ENCODE measurements at places on chromosomes 2 and 18. TPM values are rescaled to one million over a fixed set of nuclear protein-coding genes. Genes with fewer than 3 reads are reported as not detected.

GRCh38 chr2:67652679-67653078 is 255.5 kb downstream of the ETAA1 start:
- no peak for DNase-seq
- H3K27ac ChIP-seq, result no peak overlapping the region
- no peaks in the 10 kb centered on the region for H3K4me1 ChIP-seq
- no peaks in the 10 kb centered on the region for H3K36me3 ChIP-seq

DNA sequence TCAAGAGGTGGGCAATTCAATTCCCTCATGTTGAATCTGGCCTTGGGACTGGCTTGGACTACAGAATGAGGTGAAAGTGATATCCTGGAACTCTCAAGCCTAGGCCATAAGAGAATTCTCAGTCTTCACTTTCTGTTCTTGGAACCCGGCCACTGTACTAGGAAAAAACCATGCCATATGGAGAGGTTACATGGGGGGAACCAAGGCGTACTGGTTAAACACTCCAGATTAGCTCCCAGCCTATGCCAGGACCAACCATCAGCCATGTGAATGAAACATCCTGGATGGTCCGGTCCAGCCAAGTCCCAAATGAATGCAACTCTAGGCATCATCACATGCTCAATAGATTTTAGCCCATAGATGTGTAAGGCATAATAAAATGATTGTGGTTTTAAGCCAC is 56.4 kb downstream of the ZNF385B start:
- DNase-seq, result no peak
- no peaks in the 10 kb centered on the region for H3K36me3 ChIP-seq
- no peak overlapping the region for H3K4me3 ChIP-seq
- no peaks in the 10 kb centered on the region for H3K27me3 ChIP-seq

DNA sequence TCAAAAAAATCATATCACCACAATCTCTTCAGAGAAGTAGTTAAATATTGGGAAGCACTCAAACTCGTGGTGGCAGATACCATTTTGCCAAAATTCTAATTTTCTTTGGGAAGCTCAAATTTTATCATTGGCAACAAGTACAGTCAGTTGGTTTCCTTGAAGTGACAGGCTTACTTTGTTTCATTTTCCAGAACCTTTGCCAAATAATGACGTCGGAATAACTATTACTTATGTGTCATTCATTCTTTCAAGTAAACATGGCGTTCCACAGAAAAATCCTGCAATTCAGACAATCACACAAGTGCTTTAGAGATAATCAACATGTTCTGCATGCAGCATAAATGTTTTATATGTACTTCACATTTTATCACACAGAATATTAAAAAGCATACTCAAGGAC is 5.4 kb downstream of the TTLL4 start:
- no peak for DNase-seq
- peaks cover 27% of the 10 kb centered on the region for H3K4me1 ChIP-seq
- H3K27me3 ChIP-seq, result no peaks in the 10 kb centered on the region
- no peak overlapping the region for H3K4me3 ChIP-seq

DNA sequence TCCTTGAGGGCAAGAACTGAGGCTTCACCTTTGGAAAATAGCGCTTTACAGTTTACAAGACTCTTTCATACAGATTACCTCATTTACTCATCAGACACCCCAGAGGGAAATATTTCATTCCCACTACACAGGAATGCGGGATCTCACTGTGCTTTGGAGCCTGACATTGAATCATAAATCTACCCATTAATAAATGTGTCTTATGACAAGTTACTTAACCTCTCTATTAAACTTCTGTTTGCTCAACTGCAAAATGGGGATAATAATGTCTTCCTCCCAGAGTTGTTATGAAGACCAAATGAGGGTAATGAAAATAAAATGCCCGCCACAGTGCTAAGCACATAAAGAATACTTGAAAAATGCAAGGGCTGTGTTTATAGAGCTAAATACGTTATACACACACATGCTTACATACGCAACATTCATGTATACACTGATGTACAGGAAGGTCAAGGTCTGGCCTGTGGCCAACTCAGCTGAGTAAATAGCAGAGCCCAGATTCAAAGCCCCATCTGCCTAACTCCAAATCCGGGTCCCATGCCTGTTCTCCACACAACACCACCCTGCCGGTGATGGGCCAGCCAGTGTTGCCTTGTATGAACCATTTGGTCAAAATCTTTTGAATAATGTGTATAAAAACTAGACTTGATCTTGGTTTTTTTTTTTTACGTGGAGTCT is 77.8 kb upstream of the STPG4 start:
- no peak overlapping the region for H3K4me3 ChIP-seq
- no peak for DNase-seq
- peaks cover under 1% of the 10 kb centered on the region for H3K4me1 ChIP-seq
- H3K27me3 ChIP-seq, result peaks cover 13% of the 10 kb centered on the region
- H3K36me3 ChIP-seq, result no peaks in the 10 kb centered on the region

DNA sequence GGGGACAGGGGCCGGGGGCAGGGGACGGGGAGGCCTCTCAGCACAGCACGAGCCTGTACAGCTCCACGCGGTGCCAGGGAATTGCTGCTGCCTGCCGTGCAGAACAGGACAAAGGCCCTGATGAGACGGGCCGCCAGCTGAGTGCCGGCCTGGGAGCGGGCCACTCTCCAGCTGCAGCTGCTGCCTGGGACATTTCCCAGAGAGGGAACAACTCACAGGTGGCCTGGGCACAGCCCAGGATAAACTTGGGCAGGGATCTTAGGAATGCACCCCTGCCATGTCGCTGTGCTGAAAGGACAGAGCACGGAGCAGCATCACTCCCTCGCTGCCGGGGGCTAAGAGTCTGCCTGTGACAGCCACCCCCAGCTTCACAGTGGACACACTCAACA is 38.8 kb downstream of the CENPO start:
- no peaks in the 10 kb centered on the region for H3K27me3 ChIP-seq
- DNase-seq, result no peak
- no peak overlapping the region for H3K4me3 ChIP-seq
- no peaks in the 10 kb centered on the region for H3K4me1 ChIP-seq
- H3K27ac ChIP-seq, result no peak overlapping the region

DNA sequence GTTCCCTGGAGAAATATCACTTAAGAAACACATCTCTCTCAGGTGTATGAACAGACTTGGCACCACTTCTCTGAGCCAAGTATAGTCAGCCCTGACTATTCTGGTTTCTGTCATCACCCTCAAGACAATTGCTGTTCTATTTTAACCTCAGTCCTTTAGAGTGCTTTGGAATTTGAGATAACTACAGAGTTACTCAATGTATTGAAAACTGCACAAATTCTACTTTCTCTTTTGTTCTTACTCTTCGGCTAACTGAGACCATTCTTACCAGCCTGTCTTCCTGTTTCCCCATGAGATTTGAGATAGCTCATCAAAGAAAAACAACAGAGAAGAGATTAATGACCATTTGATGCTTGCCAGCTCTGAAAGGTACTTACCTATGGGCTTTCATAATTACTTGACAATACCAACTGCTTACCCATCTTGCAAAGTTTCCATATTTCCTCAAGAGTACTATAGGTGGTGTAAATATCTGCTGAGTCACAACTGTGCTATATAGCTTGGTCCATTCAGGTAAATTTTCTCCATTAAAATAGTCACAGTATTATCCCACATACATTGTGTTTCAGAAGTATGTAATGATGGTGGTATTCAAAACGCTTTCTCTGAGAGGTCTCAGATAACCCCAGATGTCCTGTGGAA is 467.5 kb upstream of the CHST9 start:
- H3K4me3 ChIP-seq, result no peak overlapping the region
- H3K27me3 ChIP-seq, result no peaks in the 10 kb centered on the region
- H3K36me3 ChIP-seq, result no peaks in the 10 kb centered on the region
- no peak for DNase-seq
- no peak overlapping the region for H3K27ac ChIP-seq

GRCh38 chr2:11408959-11409571 is 56.9 kb downstream of the E2F6 start:
- peaks cover 19% of the 10 kb centered on the region for H3K27me3 ChIP-seq
- H3K36me3 ChIP-seq, result no peaks in the 10 kb centered on the region
- no peak overlapping the region for H3K27ac ChIP-seq
- no peak for DNase-seq
- H3K4me3 ChIP-seq, result no peak overlapping the region

DNA sequence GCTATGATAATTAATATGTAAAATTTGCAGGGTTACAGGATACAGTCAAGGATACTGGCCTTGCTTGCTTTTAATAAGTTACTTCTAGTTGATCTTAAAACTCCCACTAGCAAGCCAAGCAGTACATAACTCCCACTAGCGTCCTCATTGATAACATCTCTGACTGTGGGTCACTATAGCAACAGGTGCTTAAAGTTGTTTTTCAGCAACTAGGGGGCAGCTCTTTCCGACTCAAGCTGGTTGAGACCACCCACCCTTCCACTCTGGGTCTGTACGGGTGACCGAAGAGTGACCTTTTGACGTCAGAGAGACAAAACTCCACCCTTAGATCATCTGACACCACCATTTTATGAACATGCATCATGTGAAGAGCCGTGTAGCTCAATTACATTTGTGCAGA is 208.6 kb downstream of the MYO1B start:
- no peaks in the 10 kb centered on the region for H3K36me3 ChIP-seq
- no peak overlapping the region for H3K27ac ChIP-seq
- no peak overlapping the region for H3K4me3 ChIP-seq
- H3K4me1 ChIP-seq, result no peaks in the 10 kb centered on the region
- H3K27me3 ChIP-seq, result peaks cover 14% of the 10 kb centered on the region

- H3K4me1 ChIP-seq, result no peaks in the 10 kb centered on the region
- no peak overlapping the region for H3K4me3 ChIP-seq
- H3K36me3 ChIP-seq, result peaks cover 24% of the 10 kb centered on the region
- H3K27me3 ChIP-seq, result no peaks in the 10 kb centered on the region
- H3K27ac ChIP-seq, result no peak overlapping the region
Observed at GRCh38 chr2:62727876-62728566, 22.5 kb downstream of the EHBP1 start.

DNA sequence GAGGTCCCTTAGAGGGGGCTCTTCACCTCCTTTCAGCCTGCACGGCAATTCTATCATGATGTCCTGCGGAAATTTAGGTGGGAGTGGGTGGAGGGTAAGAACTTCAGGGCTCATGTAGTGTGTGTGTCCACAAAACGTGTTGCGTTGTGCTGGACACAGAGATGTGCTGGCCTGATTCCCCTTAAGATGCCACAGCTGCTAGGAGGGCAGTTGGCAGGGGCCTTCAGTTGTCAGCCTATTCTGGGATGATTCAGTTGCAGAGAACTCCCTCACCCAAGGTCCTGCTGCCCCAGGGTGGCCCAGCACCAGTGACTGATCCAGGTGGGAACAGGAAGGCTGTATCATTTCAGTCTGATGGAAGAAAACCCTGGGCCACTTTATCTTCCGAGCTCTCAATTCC is 1.0 kb upstream of the HJURP start:
- H3K4me1 ChIP-seq, result peaks cover 40% of the 10 kb centered on the region
- no peak for DNase-seq
- peak overlapping the region; percentile 100 for H3K4me3 ChIP-seq

- no peaks in the 10 kb centered on the region for H3K36me3 ChIP-seq
- H3K27me3 ChIP-seq, result peaks cover 4% of the 10 kb centered on the region
- no peak overlapping the region for H3K4me3 ChIP-seq
- DNase-seq, result no peak
- no peak overlapping the region for H3K27ac ChIP-seq
- peaks cover 6% of the 10 kb centered on the region for H3K4me1 ChIP-seq
Observed at GRCh38 chr18:21112543-21113105, 1.0 kb upstream of the ROCK1 start.

- H3K27ac ChIP-seq, result no peak overlapping the region
- no peaks in the 10 kb centered on the region for H3K4me1 ChIP-seq
- no peaks in the 10 kb centered on the region for H3K27me3 ChIP-seq
- H3K36me3 ChIP-seq, result peaks cover 4% of the 10 kb centered on the region
Observed at GRCh38 chr2:72738096-72738495, 87.7 kb downstream of the EXOC6B start.

- peaks cover 2% of the 10 kb centered on the region for H3K27me3 ChIP-seq
- no peaks in the 10 kb centered on the region for H3K36me3 ChIP-seq
- H3K4me1 ChIP-seq, result no peaks in the 10 kb centered on the region
- no peak for DNase-seq
- H3K4me3 ChIP-seq, result no peak overlapping the region
Observed at GRCh38 chr18:31591113-31591512, 564 bp upstream of the TTR start.

- no peak for DNase-seq
- H3K36me3 ChIP-seq, result peaks cover 38% of the 10 kb centered on the region
- no peaks in the 10 kb centered on the region for H3K27me3 ChIP-seq
- peaks cover 35% of the 10 kb centered on the region for H3K4me1 ChIP-seq
Observed at GRCh38 chr2:69618362-69618761, 25.2 kb downstream of the AAK1 start.

- H3K27me3 ChIP-seq, result no peaks in the 10 kb centered on the region
- no peak overlapping the region for H3K27ac ChIP-seq
- no peak overlapping the region for H3K4me3 ChIP-seq
- DNase-seq, result no peak
- no peaks in the 10 kb centered on the region for H3K4me1 ChIP-seq
- H3K36me3 ChIP-seq, result no peaks in the 10 kb centered on the region
Observed at GRCh38 chr18:12026562-12026961, 45.3 kb downstream of the IMPA2 start.

- no peak overlapping the region for H3K4me3 ChIP-seq
- H3K27ac ChIP-seq, result no peak overlapping the region
- H3K27me3 ChIP-seq, result no peaks in the 10 kb centered on the region
- H3K36me3 ChIP-seq, result no peaks in the 10 kb centered on the region
- no peak for DNase-seq
- no peaks in the 10 kb centered on the region for H3K4me1 ChIP-seq
Observed at GRCh38 chr18:42976869-42977590, 138.5 kb downstream of the RIT2 start.

- peak; percentile 83 for DNase-seq
- H3K4me3 ChIP-seq, result peak overlapping the region; percentile 86
- H3K27ac ChIP-seq, result peak overlapping the region; percentile 95
- H3K4me1 ChIP-seq, result peaks cover 32% of the 10 kb centered on the region
- peaks cover 3% of the 10 kb centered on the region for H3K36me3 ChIP-seq
Observed at GRCh38 chr2:10408649-10409579, 39.2 kb downstream of the ODC1 start.

- H3K4me1 ChIP-seq, result peaks cover 14% of the 10 kb centered on the region
- H3K36me3 ChIP-seq, result peaks cover 7% of the 10 kb centered on the region
- H3K4me3 ChIP-seq, result peak overlapping the region; percentile 45
- DNase-seq, result no peak
- H3K27me3 ChIP-seq, result no peaks in the 10 kb centered on the region
- H3K27ac ChIP-seq, result peak overlapping the region; percentile 87
Observed at GRCh38 chr2:25566694-25567093, 106.7 kb downstream of the DTNB start.

The NOSTRIN gene
- not detected for total RNA-seq

The NFATC1 gene
- 46.9 TPM for total RNA-seq

The KLHL29 gene
- total RNA-seq, result 1.7 TPM

The CMPK2 gene
- total RNA-seq, result 102 TPM

The SUMO1 gene
- total RNA-seq, result 85.5 TPM

The DNAH6 gene
- total RNA-seq, result 0.83 TPM

The RBFA gene
- total RNA-seq, result 22.1 TPM

The PLGLB2 gene
- total RNA-seq, result 2.4 TPM

The LIMS3 gene
- 0.88 TPM for total RNA-seq

All from activated naive CD8-positive, alpha-beta T cell treated with anti-CD3 and anti-CD28 coated beads, Interleukin-2, amount 10 ng/mL, durations not matched to agents 7 days and 5 days (primary cell).